Transverse colon (tissue), 4 donors: ENCODE measurements at places on chromosomes 12 and 14.

- DNase-seq: no peak
Measured at GRCh38 chr12:88062474-88062873, 33.3 kb upstream of the C12orf50 start.

- DNase-seq: peak; percentile 89
Measured at GRCh38 chr14:38207736-38208617, at the start of gene SSTR1. TSS of gene SSTR1 (plus strand) at chr14:38207904. CDS start at chr14:38209390, 1,486 bp downstream.

GRCh38 chr14:99271221-99271941 lies 616 bp downstream of the BCL11B start:
- no peak for DNase-seq

DNA sequence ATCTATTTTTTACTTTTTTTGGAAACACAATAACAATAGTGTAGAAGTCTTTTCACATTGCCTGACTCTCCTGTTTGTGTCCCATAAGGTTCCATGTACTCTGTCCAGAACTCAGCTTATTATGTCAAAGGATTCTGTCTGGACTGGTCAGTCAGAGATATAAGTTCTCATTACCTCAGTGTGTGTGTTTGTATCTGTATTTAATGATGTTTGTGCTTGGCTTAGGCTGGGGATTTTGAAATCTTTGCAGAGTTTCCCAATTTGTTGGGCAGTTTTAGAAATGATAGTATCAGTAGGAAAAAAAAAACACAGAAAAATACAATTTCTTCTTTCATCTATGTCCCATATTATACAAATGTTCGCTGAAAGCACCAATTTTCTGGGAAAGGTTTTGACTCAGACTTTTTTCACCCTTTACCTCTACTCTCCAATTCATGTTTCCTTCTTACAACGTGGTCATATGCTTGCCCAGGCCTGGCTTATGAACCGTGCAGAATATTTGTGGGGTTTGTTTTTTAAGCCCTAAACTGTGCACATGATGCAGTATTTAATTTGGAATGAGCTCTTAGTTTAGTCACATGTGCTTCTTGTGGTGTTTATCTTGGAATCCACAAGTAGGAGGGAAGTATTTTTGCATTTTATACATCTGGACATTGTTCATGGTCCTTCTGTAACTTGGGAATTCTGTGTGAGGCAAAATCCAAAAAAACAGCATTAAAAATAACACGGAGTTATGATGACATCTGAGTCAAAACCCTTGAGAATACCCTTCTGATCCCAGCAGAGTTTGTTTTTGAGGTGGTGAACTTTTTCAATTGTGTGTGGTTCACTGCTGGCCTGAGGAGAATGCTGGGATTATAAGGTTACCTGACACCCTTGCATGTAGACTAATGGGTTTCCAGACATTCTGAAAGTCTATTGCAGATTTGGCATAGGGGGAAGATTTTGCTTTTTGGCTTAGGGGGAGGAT lies 121.2 kb downstream of the RAD51B start:
- DNase-seq: no peak

DNA sequence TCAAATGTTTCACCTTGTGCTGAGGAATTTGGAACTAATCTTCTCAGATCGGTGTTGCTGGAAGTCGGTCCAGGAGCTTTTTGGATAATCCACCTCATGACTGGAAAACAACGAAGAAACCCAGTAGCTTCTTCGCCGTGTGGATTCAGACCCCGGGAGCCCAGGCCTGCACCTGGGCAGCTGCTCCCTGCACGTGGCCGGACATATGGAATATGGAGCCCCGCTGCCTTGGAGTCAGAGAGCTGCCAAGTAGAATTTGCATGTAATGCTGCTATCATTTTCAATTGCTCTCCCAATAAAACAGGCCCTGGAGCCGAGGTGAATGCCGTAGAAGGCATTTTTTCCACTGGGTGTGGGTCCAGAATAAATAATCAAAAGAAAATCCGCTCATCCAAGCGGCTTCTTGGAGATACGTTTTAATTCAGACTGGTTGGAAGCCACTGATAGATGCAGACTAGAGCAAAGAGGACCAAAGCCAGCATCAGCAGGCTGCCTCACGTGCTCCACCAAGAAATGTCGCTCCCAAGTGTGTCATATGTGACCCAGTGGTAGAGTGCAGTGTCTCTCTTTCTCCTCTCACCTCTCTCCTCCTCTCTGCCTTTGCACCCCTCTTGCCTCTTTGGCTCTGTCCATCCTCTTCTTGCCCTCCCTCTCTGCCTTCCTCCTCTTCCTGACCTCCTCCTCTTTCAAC lies 115.3 kb downstream of the ZNF664 start:
- no peak for DNase-seq
